Stimulated activated CD8-positive, alpha-beta memory T cell treated with anti-CD3 and anti-CD28 coated beads, Interleukin-2, amount 100 ng/mL, for 1 hour (primary cell): ENCODE measurements at places on chromosomes 11 and 22.

GRCh38 chr11:62108017-62108750 is 15.6 kb upstream of the INCENP start:
- DNase-seq: no peak

DNA sequence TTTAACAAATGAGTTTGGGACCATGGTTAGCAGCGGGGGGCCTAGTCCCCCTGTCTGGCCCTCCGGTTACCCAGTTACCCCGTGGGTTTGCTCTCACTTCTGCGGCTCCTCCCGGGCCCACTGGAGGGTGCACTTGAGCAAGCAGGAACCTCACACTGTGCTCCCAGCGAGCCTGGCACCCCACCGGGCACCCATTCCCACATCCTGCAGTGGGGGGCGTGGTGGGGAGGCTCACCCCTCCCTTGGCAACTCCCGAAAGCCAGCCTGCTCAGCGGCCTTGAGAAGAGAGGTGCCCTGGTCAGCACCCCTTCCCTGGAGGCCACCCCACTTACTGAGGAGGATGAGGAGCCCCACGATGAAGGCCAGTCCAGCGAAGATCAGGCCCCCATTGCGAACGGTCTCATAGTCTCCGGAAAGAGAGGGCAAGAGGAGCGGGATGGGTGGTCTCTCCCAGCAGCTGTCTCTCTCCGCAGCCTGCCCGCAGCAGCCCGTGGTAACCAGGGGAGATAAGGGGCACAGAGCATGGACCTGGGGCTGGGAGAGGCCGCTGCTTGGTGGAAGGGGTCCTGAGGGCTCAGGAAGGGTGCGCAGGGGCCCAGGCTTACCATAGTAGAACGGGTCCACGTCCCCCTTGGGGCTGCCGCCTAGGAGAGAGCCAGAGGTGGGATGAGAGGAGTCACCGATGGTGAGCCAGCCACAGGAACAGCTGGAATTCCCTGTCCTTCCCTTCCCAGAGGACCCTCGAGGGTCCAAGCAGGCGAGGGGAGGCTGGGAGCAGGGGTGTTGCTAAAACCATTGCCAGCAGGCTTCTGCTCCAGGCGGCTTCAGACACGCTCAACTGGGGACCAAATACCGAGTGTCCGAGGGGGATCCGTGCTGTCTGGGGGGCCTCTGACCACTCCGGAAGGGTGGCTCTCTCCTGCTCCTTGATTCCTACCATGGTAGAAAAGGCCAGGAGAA is 2.2 kb downstream of the FXYD2 start:
- no peak for DNase-seq

GRCh38 chr22:42270176-42270509 is 310 bp downstream of the TCF20 start:
- DNase-seq: no peak

DNA sequence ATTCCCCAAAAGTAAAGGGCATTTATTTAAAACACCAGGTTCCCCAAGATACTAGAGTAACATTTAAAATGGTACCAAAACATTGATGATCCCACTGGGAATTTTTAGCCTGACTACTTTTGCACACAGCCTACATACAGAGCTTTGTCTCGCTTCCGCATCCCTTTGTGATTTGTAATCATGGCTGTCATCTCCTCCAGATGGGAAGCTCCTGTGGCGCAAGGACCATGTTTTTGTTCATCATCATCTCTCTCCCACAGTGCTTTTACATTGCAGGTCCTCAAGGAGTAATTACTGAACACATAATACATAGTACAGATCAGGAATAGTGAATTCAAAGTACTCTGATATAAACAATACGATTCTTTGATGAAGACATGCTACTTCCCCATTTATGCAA is 231.2 kb upstream of the MTNR1B start:
- no peak for DNase-seq

DNA sequence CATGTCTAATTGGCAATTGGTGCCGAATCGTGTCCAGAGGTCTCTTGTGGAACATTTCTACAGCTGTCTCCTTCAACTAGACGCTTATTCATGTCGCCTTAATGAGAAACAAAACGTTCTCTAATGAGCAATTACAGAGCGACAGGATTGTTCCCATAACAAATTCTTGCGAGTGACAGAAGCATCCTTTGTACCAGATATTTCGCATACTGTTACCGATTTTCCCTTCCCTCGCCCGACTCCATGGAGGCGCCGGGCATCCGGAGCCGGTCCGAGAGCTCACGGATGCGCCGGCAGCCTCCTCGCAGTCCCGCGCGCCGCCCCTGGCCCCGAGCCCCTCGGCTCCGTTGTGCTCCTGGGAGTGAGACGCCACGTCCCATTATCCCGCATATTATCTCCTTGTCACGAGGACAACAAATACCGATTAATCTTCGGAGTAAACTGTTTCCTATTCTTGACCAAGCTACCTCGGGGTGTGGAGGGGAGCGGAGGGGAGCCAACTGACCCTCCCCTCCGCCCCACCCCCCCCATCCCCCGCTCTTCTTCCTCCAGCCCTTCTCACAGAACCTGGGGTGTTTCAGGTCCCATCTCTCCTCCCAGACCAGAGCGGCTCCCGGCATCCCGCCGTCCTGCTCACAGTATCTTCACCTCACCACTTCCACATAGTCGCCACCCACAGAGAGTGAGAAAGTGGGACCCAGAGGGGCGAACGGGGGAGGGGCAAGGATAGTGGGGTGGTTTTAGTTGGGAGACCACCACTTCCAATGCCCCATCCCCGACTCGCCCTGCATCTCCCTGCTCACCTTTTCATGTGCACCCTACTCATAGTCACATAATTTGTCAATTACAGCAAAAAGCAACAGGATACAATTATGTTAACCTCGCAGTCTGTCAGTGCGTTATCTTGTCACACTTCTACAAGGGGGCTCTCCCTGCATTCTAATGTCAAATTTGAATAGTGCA is 11.4 kb downstream of the PAX6 start:
- no peak for DNase-seq

DNA sequence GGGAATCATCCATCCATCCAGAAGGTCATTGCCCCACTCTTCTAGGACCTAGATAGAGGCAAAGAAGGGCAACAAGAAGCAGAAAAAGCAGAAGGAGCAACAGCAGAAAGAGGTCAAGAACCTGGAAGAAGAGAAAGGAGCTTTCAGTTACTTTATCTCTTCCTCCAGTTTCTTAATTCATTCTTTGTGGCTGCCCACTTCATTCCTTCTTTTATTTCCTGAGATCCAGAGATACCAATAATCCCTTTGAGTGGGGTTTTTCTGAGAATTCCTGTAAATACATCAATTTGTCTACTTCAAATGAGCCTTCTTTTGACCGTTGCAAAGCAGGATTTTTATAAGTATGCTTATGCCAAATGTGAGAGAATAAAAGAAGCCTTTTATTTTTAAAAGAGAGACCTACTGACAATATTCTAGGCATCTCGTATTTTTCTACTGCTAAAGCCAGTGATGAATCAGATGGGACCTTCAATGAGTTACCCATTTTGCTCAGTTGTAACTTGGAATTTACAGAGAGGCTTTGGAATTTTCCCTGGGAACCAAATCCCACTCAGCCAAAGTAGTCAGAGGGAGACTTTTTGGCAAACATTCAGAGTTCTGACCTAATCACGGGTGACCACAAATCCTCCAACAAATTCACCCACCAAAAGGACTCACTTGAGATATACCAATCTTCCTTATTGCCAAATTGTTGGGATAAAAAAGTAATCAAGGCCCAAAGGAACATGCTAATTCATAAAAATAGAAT is 54.9 kb downstream of the ZC3H12C start:
- DNase-seq: no peak

DNA sequence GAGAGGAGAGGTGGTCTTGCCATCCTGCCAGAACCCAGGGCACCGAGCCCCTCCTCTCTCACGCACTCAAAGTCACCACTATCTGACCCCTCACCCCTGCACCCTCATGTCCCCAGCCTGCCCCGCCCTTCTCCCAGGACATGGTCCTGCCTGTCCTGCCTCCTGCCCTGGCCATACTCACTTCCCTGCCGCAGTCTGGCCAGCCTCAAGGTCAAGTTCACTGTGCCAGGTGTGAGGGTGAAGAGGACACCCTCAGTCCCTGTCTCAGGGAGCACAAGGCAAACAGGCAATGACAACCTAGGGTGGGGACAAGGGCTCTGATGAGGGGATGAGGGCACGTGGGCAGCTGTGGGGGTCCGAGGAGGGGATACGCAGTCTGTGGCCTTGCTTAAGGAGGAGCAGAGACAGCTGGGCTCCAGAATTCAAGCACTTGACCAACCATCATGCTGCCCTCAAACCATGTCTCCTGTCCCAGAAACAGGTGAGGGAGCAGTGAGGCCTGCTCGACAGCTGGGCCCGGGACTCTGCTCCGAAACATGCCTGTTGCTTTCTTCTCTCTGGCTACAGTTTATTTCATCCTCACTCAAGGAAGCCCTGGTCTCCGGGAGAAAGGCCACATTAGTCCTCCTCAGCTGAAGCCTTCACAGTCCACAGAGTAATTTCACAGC is 36.6 kb downstream of the PDGFB start:
- no peak for DNase-seq

DNA sequence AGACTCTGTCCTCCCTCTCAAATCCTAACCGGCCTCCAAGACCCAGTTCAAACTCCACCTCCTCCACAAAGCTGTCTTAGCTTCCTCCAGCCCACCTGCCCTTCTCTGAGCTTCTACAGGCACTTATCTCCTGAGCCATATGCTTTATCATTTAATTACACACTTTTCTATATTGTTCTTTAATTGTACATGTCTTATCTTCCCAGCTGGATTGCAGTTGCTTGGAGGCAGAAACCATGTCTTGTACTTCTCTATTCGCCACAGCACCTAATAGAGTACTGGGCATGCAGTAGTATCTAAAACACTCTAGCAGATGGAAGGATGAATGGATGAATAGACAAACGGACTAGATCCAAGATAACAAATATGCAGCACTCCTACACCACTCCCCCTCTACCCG is 11.3 kb downstream of the TRIM29 start:
- no peak for DNase-seq

GRCh38 chr11:73137944-73138274 is 4.2 kb downstream of the FCHSD2 start:
- no peak for DNase-seq

- DNase-seq: no peak
These were observed 360.6 kb downstream of the BRD1 start for GRCh38 chr22:49466878-49467595.

DNA sequence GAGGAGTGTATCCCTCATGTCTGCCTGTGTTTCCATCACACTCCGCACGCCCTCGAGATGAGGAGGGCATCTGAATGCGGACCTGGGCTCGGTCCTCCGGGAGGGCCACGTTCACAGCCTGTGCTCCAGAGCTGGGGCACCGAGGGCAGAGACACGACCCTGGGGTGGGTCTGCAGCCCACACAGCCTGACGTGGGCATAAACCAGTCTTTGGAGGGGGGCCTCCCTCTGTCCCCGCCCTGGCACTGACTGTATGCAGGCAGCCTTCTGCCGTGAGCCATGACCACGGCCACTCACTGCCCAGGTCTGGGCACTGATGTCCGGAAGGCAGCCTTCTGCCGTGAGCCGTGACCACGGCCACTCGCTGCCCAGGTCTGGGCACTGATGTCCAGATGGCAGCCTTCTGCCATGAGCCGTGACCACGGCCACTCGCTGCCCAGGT is 1425.1 kb downstream of the BRD1 start:
- DNase-seq: no peak

- DNase-seq: no peak
These were observed 30.7 kb upstream of the KCNQ1OT1 start for GRCh38 chr11:2730272-2731129.

GRCh38 chr11:88280673-88281316 is 56.7 kb downstream of the CTSC start:
- no peak for DNase-seq

GRCh38 chr11:109421981-109422869 is at the start of gene C11orf87:
TSS of gene C11orf87 (plus strand) at chr11:109422190. CDS start at chr11:109423634, 1,444 bp downstream.
- no peak for DNase-seq
